ENCODE measurements at places on chromosomes 3 and 15.

GRCh38 chr3:114418724-114419543, 125.1 kb downstream of the TIGIT start:
- DNase-seq: peak; percentile 25

GRCh38 chr3:30687930-30688570, 81.6 kb downstream of the TGFBR2 start:
- DNase-seq: no peak

GRCh38 chr15:92056875-92057274, 203.4 kb downstream of the SLCO3A1 start:
- no peak for DNase-seq

DNA sequence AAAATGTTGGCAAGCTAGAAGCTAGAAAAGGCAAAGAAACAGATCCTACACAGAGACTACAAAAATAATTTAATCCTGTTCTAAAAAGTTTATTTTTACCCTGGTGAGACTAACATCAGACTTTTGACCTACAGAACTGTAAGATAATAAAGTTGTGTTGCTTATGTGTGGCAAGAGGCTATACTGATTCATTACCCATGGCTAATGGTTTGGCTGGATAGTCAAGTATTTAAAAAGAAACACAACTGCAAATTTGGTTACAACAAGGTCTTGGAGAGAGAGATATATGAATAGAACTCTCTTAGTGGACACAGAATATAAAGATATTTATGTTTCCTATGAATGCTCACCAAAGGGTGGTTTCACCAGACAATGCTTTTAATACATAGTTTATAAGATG, 364.2 kb upstream of the PLSCR5 start:
- DNase-seq: no peak

GRCh38 chr3:193014902-193015301, 97.2 kb upstream of the MB21D2 start:
- no peak for DNase-seq

- DNase-seq: no peak
Observed at GRCh38 chr15:57649138-57649537, 57.4 kb upstream of the POLR2M start.

GRCh38 chr3:29416514-29416913, 135.6 kb downstream of the RBMS3 start:
- no peak for DNase-seq

GRCh38 chr15:66734961-66735908, 33.2 kb downstream of the SMAD6 start:
- no peak for DNase-seq

DNA sequence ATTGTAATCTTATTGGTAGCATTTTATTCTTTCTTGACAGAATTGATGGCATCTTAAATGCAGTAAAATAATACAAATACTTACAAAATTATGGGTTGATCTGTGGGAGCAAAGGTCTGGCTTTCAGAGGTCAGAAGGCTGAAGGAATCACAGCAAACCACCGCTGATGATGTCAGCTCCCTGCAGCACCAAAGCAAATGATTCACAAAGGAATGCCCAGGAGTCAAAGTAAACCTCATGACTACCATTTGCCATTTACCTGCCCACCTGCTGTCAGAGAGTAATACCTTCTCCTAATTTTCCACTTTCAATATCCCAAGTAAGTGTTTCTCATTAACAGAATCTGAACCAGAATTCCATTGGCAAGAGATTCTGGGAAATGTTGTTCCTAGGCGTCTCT, 46.1 kb downstream of the CPA3 start:
- no peak for DNase-seq

DNA sequence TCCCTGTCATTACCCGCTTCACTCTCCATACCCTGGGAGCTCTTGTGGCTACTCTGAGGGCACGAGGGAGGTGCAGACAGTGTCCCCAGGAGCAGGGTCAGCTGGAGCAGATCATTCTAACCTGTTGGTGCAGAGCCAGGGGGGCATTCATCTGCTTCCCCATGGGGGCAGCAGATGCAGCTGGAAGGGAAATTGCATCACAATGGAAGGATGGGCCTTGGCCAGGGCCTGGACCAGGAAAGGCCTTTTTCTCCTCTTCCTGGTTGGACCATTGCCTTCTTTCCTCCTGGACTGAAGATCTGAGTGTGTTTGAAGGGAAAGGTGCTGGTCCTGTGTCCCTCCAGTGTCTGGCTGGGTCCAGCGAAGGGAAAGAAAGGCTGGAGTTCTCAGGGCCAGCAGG, 55.7 kb downstream of the EPHB1 start:
- DNase-seq: no peak

DNA sequence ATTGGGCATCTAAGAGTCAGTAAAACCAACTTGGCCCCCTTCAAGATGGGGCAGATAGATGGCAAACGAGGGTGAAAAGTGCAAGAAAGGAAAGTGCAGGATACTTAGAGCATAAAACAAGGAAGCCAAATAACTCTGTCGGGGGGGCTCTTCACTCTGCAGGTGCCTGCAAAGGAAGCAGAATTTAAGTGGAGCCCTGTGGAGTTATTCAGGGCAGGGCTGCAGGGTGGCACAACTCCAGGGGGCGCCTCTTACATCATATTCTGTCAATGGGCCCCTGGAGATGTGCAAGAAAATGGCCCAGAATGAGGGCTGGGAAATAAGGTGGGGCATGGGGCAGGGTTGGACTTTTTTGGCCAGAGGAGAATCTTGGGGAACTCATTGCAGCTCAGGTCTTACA, 69.7 kb downstream of the CD47 start:
- DNase-seq: no peak

DNA sequence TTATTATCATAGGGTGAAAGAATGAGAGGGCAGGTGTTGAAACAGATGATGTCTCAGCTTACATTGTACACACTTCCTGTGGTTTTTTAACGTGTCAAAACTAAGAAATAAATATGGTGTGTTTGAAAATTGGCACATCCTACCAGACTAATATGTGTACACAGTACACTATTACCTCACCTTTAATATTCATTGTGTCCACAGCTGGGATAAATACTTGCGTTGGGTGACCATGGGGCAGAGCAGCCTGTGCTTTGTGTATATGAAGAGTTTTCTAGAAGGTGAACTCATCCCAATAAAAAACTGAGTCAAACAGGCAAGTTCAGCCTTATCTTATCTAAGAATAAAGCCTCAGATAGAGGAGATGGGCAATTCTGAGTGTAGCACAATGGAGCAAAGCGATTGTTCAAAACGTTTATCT, 17.3 kb downstream of the SUCNR1 start:
- DNase-seq: no peak

DNA sequence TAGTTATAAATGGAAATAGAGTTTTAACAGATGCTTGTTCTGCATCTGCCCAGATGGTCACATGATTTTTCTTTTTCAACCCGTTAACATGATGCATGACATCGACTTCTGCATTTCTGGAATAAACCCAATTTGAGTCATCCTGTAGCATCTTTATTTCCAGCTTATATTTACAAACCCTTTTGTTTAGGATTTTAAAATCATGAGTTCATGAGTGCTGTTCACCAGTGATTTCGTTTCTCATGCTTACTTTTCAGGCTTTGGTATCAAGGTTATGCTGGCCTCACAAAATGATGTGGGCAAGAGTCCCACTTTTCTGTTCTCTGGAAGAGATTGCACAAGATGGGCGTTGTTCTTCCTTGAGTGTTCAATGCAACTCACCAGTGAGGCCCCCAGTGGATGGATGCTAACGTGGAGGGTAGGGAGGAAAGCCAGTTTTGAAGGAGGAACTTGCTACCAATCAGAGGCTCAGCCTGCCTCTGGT, 5.2 kb downstream of the HRH1 start:
- DNase-seq: no peak

GRCh38 chr3:158279609-158280008, 169.7 kb downstream of the RSRC1 start:
- DNase-seq: no peak

DNA sequence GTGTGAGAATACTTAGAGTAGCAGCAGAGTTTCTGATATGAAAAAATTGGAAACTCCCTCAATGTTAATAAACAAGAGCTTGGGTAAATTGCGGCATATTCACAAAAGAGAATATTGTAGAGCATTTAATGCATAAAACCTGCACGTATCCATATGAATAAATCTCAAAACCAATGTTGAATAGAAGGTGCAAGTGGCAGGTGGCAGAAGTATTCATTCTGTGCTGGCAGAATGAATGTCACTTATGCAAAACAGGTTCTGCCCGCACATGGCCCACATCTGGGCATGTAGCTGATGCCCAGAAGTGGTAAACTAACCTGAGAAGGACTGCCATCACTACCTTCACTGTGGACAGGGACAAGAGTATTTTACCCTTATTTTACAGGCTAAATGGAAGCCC, 14.1 kb upstream of the PRSS50 start:
- DNase-seq: no peak

GRCh38 chr3:13077431-13078162, 4.4 kb upstream of the IQSEC1 start:
- no peak for DNase-seq

GRCh38 chr3:182309120-182309519, 484.2 kb upstream of the ATP11B start:
- DNase-seq: no peak

DNA sequence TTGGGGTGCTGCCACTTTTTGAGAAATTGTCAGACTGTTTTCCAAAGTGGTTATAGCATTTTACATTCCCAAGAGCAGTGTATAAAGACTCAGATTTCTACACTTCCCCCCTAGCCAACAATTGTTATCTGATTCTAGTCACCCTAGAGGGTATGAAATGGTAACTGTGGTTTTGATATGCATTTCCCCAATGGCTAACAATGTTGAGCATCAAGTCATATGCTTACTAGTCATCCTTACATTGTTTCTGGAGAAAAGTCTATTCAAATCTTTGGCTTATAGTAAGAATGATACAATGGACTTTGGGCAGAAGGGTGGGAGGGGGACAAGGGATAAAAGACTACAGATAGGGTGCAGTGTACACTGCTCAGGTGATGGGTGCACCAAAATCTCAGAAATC, 73.3 kb downstream of the CSNK1G1 start:
- DNase-seq: no peak

GRCh38 chr3:191353022-191353777, 22.9 kb upstream of the UTS2B start:
- no peak for DNase-seq

GRCh38 chr3:37501571-37502313, 327.4 kb upstream of the LRRFIP2 start:
- DNase-seq: no peak

DNA sequence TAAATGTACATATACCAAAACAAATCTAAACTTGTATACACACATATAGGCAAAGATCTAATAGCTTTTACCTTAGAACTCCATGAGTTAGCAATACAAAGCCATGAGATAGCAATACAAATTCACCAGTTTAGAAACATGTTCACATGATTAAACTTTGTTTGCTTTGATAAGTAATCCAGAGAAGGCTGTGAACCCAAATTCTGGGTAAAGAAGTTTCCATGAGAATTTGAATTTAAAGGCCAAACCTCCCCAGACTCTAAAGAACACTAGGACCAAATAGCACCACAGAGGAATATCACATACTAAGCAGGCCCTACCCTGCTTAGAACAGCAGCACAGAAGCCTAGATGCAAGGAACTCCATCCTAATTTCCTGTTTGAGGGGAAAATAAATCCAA, 83.7 kb upstream of the TP63 start:
- DNase-seq: no peak

DNA sequence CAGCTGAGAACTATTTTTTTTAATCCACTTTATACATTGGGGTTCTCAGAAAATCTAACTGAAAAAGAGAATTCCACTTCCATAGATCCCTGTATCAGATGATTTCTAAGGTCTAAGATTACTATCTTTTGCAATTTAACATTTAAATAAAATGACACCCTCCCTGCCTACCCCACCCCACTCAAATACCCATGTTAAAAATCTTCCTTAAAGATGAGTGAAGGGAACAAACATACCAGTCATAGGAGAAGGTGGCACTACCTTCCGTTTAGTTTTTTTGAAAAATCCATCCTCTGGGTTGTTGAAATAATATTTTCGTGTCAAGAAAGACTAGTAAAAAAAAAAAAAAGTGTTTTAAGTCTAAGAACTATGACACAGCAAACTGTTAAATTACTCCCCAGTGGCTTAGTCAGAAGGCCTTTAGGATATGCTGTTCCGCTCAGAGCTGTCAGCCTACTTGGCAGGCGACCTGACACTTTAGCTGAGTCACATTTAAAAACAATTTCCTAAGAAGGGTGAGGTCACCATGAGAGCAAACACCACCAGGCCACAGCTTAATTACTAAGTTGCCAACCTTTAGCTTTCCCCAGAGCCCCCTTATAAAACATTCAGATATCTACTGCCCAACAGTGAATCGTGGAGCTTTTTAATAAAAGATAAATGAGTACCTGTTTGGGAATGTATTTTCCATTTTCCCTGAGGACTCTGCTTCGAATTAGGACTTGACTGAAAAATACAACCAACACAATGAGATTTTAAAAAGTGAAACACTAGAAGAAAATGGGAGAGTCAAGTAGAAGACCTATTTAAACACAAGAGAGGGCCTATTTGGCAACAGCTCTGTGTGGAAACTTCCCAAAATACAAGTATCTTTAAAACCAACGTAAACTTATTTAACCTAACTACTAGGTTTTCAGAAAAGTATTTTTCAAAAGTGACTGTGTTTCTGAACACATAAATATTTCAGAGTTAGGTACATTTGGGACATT, 9.6 kb downstream of the EMC3 start:
- no peak for DNase-seq

DNA sequence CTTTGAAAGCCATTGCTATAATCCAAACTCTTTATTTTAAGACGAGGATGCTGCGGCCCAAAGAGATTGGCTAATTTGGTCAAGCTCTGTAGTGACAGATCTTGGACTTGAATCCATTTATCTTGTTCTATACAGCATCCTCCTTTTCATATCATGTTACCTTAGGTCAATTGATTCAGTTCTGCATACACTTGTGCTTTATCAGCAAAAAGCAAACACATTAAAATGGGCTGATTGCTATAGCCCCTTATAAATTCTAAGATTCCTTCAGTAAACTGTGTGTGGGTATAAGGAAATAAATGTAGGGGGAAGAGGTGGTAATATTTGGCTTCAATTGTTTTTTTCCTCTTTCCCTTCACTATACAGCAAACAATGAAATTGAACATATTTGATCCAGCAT, 40.1 kb upstream of the NECTIN3 start:
- no peak for DNase-seq

- no peak for DNase-seq
Observed at GRCh38 chr3:42012935-42013690, 51.2 kb upstream of the ULK4 start.

GRCh38 chr3:59596741-59597140, 546.9 kb upstream of the CFAP20DC start:
- DNase-seq: no peak

- no peak for DNase-seq
Observed at GRCh38 chr15:33032053-33032452, 162.5 kb downstream of the FMN1 start.

GRCh38 chr3:9047452-9048346, 84.4 kb upstream of the RAD18 start:
- no peak for DNase-seq

- no peak for DNase-seq
Observed at GRCh38 chr3:45003406-45003805, 22.7 kb upstream of the CLEC3B start.

GRCh38 chr15:47551079-47551478, 166.2 kb upstream of the SEMA6D start:
- DNase-seq: no peak

GRCh38 chr3:127375151-127375930, 87.5 kb upstream of the PRR20G start:
- no peak for DNase-seq
